ENCODE measurements at places on chromosomes 12 and 14. TPM values are rescaled to one million over a fixed set of nuclear protein-coding genes. Genes with fewer than 3 reads are reported as not detected.

NTS gene
- total RNA-seq = 56.8 TPM

IFI27L2 gene
- total RNA-seq = 58.4 TPM

CCND2 gene
- total RNA-seq = not detected

PPM1H gene
- 7.1 TPM for total RNA-seq
